ENCODE measurements at places on chromosomes 6 and 20. TPM values are rescaled to one million over a fixed set of nuclear protein-coding genes. Genes with fewer than 3 reads are reported as not detected.

- no peaks in the 10 kb centered on the region for H3K27me3 ChIP-seq
- H3K36me3 ChIP-seq: no peaks in the 10 kb centered on the region
- H3K27ac ChIP-seq: no peak overlapping the region
- no peak for DNase-seq
- H3K4me1 ChIP-seq: peaks cover 11% of the 10 kb centered on the region
Measured at GRCh38 chr6:75300531-75300855, 15.9 kb upstream of the TMEM30A start.

DNA sequence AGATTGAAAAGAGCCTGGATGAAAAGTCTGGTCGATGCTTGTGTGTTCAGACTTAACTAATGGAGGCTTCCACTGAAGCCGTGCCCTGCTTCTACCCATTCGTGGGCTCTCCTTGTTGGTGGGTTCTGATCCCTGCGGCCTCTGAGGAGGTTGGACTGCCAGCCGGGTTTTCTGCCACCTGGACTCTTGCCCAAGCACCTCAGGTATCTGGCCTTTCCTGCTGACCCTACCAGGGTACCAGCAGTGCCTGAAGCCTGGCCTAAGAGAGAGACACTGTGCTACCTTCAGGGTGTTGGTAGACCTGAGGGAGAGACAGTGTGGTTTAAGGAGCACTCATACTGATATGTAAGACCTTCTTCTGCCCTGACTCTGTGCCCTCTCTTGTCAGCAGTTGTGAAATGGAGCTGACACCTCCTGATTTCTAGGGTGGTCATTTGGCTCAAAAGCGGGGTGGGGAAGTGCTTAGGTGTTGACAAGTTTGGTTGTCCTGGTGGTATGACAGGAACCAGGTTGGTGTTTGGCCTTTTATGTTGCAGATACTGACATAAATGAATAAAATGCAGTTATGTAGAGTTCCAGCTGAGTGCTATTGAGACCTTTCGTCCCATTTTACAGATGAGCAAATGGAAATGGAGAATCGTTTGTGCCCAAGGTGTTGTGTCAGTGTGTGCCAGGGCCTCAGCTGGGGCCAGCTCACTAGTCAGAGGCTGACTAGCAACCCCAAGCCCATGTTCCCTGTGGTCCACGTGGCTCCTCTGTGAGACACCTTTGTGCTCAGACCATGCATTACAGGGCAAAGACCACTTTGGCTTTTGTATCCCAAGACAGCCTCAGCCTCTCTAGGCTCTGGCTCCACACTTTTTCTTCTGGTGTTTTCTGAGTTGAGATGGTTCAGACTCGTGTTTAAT lies 3.1 kb downstream of the PLCG1 start:
- H3K36me3 ChIP-seq: no peaks in the 10 kb centered on the region
- 0 out of 2 replicates have a peak overlapping the region, but pooled peaks have one; percentile 39 for H3K27ac ChIP-seq
- peaks cover 48% of the 10 kb centered on the region for H3K4me1 ChIP-seq
- peak overlapping the region; percentile 81 for H3K4me3 ChIP-seq
- DNase-seq: no peak

DNA sequence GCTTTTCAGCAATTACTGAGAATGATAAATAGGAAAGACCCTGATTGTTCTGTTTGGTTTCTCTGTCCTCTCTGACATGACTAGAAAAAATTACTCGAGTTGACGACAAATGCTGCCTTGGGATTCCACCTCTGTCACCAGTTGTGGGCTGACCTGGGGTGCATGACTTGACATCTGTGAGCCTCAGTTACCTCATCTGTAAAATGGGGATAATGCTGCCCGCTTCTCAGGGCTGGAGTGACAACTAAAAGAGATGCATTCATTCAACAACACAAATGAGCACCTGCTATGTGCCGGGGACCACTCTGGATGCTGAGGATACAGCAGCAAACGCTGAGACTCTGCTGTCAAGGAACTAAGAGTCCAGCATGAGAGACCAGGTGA lies 94.8 kb downstream of the NFATC2 start:
- no peak overlapping the region for H3K27ac ChIP-seq
- no peaks in the 10 kb centered on the region for H3K4me1 ChIP-seq
- no peaks in the 10 kb centered on the region for H3K27me3 ChIP-seq
- DNase-seq: no peak

DNA sequence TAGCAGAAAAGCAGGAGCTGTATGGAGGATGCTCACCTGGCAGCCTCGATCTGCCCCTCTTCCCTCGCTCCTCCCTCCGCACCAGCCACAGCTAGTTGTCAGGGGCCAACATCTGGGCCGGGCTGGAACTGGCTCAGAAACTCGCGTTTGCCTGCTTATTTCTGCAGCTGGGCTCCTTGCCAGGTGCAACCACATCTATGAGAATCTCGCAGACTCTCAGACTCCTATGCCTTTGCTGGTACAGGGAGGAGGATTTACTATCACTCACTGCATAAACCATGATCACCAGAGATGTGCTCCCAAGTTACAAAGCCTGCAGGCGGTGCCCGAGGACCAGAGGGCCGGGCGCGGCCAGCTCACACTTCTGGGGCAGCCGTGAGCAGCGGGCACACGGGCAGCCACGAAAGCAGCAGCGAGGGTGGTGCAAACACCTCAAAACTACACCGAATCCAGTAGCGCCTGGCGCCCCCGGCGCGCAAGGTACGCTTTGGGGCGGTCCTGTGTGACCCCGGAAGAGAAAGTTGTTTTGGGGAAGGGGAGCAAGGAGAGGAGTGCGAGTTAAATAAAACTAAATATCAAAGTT lies 577 bp upstream of the LRRC1 start:
- no peaks in the 10 kb centered on the region for H3K36me3 ChIP-seq
- H3K27me3 ChIP-seq: peaks cover 23% of the 10 kb centered on the region
- H3K4me3 ChIP-seq: peak overlapping the region; percentile 98
- H3K27ac ChIP-seq: peak overlapping the region; percentile 91
- H3K4me1 ChIP-seq: peaks cover 6% of the 10 kb centered on the region
- DNase-seq: peak; percentile 72

The PET117 gene
- total RNA-seq: 25.2 TPM

The SLC17A1 gene
- not detected for total RNA-seq

DNA sequence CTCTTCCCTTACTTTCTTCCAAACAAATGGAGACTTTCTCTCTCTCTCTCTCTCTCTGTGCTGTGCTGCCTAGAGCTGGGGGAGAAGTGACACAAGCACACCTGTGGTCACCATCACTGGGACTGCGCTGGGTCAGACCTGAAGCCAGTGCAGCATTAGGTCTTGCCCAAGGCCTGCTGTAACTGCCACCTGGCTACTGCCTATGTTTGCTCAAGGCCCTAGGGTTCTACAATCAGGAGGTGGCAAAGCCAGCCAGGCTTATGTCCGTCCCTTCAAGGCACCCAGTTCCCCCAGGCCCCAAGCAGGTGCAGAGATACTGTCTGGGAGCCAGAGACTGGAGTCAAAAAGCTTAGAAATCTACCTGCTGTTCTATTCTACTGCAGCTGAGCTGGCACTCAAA lies 49.4 kb upstream of the TOP1 start:
- H3K27me3 ChIP-seq: no peaks in the 10 kb centered on the region
- no peaks in the 10 kb centered on the region for H3K36me3 ChIP-seq
- DNase-seq: no peak

- H3K36me3 ChIP-seq: no peaks in the 10 kb centered on the region
- no peak overlapping the region for H3K27ac ChIP-seq
- no peaks in the 10 kb centered on the region for H3K4me1 ChIP-seq
- H3K27me3 ChIP-seq: no peaks in the 10 kb centered on the region
Measured at GRCh38 chr20:4441191-4441590, 280.5 kb upstream of the PRND start.

DNA sequence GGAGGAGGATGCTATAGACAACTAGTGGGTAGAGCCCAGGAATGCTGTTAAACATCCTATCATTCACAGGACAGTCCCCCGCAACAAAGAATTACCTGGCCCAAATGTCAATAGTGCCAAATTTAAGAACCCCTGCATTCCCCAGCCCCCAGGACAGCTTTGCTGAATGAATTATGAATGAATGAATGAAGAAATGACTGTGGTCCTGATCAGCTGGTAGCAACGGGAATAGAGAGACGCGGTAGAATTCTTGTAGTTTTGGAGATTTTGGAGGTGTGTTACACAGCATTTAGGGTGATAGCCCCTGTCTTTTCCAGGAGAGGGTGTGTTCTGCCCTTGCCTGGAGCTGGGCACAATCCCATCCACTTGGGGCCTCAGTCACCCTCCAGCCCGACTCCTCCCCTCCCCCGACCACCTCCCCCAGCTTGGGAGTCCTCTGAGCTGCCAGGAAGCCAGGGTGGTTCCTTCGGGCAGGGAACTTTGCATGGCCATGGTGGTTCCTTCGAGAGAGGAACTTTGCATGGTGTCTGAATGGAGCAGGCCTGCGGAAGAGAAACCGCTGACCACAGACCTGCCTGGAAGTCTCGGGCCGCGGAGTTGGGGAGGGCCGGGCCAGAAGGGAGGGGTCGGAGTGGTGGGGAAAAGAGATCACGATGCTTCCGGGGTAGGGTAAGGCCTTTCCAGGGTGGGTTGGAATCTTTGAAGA lies 1.0 kb upstream of the HCK start:
- H3K36me3 ChIP-seq: no peaks in the 10 kb centered on the region
- H3K4me1 ChIP-seq: peaks cover 18% of the 10 kb centered on the region
- H3K27me3 ChIP-seq: peaks cover 58% of the 10 kb centered on the region
- H3K4me3 ChIP-seq: peak overlapping the region; percentile 83
- peak; percentile 79 for DNase-seq

The RIMS4 gene
- total RNA-seq: 39.7 TPM

- H3K4me1 ChIP-seq: peaks cover 21% of the 10 kb centered on the region
- H3K4me3 ChIP-seq: no peak overlapping the region
Measured at GRCh38 chr6:6729971-6730370, 141.5 kb downstream of the LY86 start.

The RTN4IP1 gene
- total RNA-seq: 17.5 TPM

- no peak overlapping the region for H3K4me3 ChIP-seq
- no peaks in the 10 kb centered on the region for H3K36me3 ChIP-seq
- no peak overlapping the region for H3K27ac ChIP-seq
- H3K4me1 ChIP-seq: no peaks in the 10 kb centered on the region
- DNase-seq: no peak
- no peaks in the 10 kb centered on the region for H3K27me3 ChIP-seq
Measured at GRCh38 chr6:54043360-54043759, 67.9 kb upstream of the MLIP start.

DNA sequence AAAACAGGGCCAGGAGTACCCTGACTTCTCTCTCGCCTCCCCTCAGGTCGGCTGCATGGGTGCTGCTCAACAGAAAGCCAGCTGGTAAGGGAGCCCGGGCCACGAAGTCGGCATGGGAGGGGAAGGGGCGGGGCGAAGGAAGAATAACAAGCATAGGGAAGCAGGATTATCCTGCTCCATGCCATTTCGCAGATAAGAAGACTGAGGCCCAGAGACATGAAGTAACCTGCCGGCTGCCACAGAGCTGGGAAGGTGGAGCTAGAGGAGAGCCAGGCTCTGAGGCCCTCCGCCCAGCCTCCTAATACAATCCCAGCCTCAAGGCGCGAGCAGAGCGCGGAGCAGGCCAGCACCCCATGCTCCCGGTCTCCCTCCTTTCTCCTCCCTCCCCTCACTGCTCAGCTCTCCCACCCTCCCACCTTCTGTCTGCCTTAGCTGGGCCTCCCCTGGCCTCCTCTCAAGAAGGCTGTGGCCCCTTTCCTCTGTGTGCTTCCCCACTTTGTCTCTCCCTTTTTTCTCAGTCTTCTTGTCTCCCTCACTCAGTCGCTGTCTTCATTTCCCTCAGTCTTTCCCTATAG lies 13.2 kb upstream of the HMGA1 start:
- H3K27me3 ChIP-seq: no peaks in the 10 kb centered on the region
- H3K4me1 ChIP-seq: peaks cover 43% of the 10 kb centered on the region
- H3K36me3 ChIP-seq: no peaks in the 10 kb centered on the region
- DNase-seq: peak; percentile 76
- peak overlapping the region; percentile 53 for H3K4me3 ChIP-seq

DNA sequence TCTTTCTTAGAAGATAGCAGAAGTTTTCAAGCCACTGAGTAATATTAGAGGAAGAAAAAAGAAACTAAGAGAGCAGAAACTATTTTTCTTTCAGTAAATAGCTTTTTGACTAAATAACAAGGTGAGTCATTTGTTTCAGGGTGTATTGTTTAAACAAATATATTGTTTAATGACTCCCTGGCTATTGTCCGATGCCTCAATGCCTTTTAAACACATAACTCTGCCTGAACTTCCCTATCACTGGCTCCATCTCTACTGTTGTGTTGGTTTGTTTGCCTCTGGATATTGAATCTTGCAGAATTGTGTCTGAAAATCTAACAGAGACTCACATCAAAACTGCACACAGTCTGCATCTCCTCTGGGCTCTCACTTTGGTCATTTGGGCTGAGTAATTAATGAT lies 19.6 kb upstream of the CLIC5 start:
- DNase-seq: no peak
- no peaks in the 10 kb centered on the region for H3K36me3 ChIP-seq
- no peak overlapping the region for H3K4me3 ChIP-seq
- H3K27ac ChIP-seq: no peak overlapping the region

GRCh38 chr6:99032396-99032795 lies 84.7 kb upstream of the FBXL4 start:
- no peak for DNase-seq
- no peaks in the 10 kb centered on the region for H3K36me3 ChIP-seq
- H3K4me1 ChIP-seq: no peaks in the 10 kb centered on the region
- no peaks in the 10 kb centered on the region for H3K27me3 ChIP-seq
- no peak overlapping the region for H3K4me3 ChIP-seq
- no peak overlapping the region for H3K27ac ChIP-seq

GRCh38 chr20:47231382-47232039 lies 125.0 kb downstream of the ZMYND8 start:
- peak overlapping the region; percentile 76 for H3K27ac ChIP-seq
- peaks cover 9% of the 10 kb centered on the region for H3K4me1 ChIP-seq
- no peaks in the 10 kb centered on the region for H3K27me3 ChIP-seq
- no peak for DNase-seq
- peaks cover 66% of the 10 kb centered on the region for H3K36me3 ChIP-seq

The EGFL8 gene
- total RNA-seq: 6.1 TPM

DNA sequence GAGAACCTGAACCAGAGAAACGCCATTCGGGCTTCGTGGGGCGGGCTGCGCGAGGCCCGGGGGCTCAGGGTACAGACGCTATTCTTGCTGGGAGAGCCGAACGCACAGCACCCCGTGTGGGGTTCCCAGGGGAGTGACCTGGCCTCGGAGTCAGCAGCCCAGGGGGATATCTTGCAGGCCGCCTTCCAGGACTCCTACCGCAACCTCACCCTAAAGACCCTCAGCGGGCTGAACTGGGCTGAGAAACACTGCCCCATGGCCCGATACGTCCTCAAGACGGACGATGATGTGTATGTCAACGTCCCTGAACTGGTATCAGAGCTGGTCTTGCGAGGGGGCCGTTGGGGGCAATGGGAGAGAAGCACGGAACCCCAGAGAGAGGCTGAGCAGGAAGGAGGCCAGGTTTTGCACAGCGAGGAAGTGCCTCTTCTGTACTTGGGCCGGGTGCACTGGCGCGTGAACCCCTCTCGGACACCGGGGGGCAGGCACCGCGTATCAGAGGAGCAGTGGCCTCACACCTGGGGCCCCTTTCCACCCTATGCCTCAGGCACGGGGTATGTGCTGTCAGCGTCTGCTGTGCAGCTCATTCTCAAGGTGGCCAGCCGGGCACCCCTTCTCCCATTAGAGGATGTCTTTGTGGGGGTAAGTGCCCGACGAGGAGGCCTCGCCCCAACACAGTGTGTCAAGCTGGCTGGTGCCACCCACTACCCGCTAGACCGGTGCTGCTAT lies 904 bp downstream of the B3GALT4 start:
- DNase-seq: peak; percentile 46
- H3K27me3 ChIP-seq: no peaks in the 10 kb centered on the region
- peaks cover 37% of the 10 kb centered on the region for H3K36me3 ChIP-seq
